ENCODE measurements at places on chromosomes 1 and 21.

DNA sequence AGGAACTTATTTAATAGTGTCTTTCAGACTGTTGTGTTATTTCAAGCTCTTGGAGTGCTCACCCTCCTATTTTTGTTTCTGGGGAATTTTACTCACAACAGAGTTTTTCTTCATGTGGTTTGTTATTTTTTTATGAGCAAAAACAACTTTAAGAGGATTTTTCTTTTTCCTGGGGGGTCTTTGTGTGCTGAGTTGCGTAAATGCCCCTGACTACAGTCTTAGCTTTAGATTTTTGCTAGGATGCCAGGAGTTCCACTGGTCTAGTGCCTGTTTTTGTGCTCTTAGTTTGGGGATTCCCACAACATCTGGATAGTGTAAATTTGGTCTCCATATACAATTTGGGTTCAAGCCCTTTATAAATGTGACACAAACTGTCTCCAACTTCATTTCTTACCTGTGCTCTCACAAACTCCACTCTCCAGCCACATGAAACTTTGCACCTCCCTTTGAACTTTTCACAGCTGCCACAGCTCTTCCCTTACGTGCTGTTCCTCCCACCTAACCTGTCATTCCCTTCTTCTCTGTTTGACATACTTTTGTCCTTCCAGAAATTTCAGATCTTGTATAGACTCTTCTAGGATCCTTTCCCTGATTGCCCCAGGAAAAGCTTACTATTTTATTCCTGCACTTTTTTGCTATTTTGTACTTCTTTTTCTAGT lies 180.2 kb downstream of the CRB1 start:
- H3K27me3 ChIP-seq: no peaks in the 10 kb centered on the region
- no peaks in the 10 kb centered on the region for H3K36me3 ChIP-seq
- H3K4me1 ChIP-seq: peaks cover 10% of the 10 kb centered on the region
- DNase-seq: no peak
- no peak overlapping the region for H3K4me3 ChIP-seq

DNA sequence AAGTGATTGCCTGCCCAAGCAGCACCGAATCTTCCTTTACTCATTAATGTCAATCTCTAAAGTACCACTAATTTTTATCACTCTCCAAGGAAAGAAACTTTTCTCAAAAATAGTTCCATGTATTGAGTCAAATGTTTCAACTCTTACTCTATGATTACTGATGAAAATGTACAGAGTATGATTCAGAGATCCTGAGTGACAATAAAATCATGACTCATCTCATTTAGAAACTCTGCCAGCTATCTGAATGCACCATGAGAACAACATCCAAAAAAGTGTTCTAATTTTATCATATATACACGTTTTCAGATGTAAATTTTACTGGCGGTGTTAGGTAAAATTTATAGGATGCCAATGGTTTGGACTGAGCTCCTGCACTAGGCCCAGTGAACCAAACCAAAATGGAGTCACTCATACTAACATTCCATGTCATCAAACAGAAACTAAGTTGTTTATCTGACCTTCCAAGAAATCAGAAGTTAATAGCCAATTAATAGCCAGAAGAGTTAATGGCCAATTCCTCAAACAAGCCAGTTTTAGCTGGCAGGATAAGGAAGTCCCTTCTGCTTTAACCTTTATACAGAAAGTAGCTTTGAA lies 22.6 kb downstream of the PLPPR5 start:
- no peak overlapping the region for H3K27ac ChIP-seq
- no peak overlapping the region for H3K4me3 ChIP-seq
- H3K36me3 ChIP-seq: no peaks in the 10 kb centered on the region
- no peaks in the 10 kb centered on the region for H3K27me3 ChIP-seq
- DNase-seq: no peak

DNA sequence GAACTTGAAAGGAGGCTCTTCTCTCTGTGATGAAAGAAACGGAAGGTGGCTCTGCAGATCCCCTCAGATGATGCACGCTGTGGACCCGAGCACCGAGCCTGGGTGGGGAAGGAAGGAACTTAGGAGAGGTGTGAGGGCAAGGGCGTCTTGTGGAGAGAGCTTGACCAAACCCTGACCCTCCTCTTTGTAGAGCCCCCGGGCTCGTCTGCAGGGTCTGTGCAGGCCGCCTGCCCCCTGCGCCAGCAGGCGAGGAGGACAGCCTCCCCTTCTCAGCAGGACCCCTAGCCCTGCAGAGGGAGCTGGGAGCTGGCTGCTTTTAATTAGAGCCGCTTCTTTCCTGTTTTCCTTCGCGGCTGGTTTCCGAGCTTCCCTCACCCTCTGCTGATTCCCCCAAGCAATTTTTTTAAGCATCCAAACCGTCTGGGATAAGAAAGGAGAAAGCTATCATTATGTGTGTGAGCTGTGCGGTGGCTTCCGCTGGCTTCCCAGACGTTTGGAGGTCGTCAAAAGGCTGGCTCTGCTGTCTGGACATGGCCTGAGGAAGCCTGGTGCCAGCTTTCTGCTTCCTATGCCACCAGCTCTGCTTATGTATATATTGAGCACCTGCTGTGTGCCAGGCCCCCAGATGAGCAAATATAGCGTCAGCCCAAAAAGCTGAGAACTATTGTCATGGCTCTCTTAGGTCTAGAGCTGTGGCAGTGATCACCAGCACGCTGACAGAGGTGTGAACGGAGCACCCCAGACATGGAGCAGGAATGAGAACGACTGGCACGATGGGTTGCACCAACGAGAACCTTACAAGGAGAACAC lies 160.2 kb upstream of the IRF2BP2 start:
- no peaks in the 10 kb centered on the region for H3K36me3 ChIP-seq
- H3K4me3 ChIP-seq: no peak overlapping the region
- DNase-seq: no peak
- no peak overlapping the region for H3K27ac ChIP-seq
- H3K27me3 ChIP-seq: no peaks in the 10 kb centered on the region

DNA sequence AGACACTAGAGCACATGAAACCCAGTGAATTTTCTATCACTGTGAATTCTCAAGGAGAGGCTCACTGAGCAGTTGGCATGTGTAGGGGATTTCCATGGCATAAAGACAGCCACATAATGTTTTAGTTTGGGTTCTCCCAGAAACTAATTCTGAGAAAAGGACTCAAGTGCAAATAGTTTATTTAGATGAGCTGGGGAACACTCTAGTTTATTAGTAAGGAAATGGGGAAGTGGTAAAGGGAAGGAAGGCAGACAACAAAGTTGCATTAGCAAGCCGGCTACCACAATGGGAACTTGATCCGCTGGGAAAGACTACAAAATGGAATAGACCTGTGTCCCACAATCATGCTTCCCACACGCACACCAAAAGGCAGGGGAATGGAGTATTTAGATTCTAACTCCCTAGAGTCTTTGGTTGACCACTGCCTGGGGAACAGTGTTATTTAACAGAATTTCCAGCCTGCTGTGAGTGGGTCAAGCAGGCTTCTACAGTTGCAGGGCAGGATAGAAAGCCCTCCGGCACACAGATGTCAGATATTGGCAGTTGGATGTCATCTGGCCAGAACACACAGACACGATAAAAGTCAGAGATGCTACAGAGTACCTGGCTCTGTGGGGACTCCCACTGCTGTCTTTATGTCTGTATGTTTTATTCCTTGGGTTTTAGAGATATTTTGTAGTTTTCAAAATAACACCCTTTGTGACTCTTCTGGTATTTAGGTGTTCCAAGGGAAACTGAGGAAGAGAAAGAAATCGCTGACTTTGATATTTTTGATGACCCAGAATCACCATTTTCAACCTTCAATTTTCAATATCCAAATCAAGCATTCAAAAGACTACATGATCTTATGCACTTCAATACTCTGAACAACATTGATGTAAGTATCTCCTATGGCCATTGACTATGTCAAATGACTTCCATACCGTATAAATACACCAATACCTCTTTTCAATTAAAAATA lies 150.1 kb downstream of the PLA2G4A start:
- H3K27me3 ChIP-seq: no peaks in the 10 kb centered on the region
- no peak overlapping the region for H3K27ac ChIP-seq
- DNase-seq: no peak
- H3K4me1 ChIP-seq: no peaks in the 10 kb centered on the region
- H3K4me3 ChIP-seq: no peak overlapping the region
- no peaks in the 10 kb centered on the region for H3K36me3 ChIP-seq

GRCh38 chr1:220652995-220653394 lies 37.2 kb upstream of the C1orf115 start:
- no peak for DNase-seq
- H3K4me3 ChIP-seq: no peak overlapping the region
- no peaks in the 10 kb centered on the region for H3K27me3 ChIP-seq
- H3K27ac ChIP-seq: no peak overlapping the region
- H3K36me3 ChIP-seq: no peaks in the 10 kb centered on the region
- H3K4me1 ChIP-seq: no peaks in the 10 kb centered on the region

- no peaks in the 10 kb centered on the region for H3K27me3 ChIP-seq
- no peaks in the 10 kb centered on the region for H3K4me1 ChIP-seq
- no peak for DNase-seq
- H3K36me3 ChIP-seq: no peaks in the 10 kb centered on the region
These were observed 233.1 kb upstream of the USP24 start for GRCh38 chr1:55448261-55448660.

GRCh38 chr1:35762141-35762540 lies 7.6 kb downstream of the CLSPN start:
- no peak overlapping the region for H3K27ac ChIP-seq
- no peaks in the 10 kb centered on the region for H3K27me3 ChIP-seq
- no peak overlapping the region for H3K4me3 ChIP-seq

DNA sequence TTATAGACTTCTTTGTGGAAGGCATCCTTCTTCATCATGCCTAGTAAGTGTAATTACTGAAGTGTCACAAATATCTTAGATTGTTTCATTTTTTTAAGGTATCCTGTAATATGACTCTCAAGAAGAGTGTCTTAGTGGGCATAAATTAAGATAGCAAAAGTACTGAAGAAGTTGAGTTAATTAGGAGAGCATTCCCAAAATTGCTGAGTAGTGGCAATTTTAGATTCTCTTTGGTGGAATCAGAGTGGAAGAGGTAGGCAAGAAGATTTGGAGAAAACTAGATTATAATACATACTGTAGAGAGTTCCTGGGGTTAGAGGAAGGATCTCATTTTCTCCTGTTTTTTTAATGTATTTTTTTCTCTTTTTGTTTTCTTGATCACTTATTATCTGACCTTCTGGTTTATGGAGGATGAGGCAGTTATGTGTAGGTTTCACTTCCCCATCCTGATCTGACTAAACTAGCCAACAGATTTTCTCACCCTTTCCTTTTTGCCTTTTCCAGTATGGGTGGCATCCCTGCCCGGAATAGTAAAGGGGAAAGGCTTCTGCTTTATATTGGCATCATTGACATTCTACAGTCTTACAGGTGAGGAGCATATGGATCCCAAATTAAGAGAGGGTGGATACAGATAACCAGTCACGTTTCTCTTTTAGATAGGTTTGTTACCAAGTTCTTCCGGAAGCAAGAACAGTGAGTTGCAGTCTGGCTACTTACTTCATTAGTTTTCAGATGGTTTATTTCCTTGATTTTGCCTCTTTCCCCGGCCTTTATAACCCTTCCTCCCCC lies 16.7 kb upstream of the PSMD4 start:
- no peak overlapping the region for H3K27ac ChIP-seq
- H3K4me1 ChIP-seq: no peaks in the 10 kb centered on the region
- no peaks in the 10 kb centered on the region for H3K27me3 ChIP-seq

DNA sequence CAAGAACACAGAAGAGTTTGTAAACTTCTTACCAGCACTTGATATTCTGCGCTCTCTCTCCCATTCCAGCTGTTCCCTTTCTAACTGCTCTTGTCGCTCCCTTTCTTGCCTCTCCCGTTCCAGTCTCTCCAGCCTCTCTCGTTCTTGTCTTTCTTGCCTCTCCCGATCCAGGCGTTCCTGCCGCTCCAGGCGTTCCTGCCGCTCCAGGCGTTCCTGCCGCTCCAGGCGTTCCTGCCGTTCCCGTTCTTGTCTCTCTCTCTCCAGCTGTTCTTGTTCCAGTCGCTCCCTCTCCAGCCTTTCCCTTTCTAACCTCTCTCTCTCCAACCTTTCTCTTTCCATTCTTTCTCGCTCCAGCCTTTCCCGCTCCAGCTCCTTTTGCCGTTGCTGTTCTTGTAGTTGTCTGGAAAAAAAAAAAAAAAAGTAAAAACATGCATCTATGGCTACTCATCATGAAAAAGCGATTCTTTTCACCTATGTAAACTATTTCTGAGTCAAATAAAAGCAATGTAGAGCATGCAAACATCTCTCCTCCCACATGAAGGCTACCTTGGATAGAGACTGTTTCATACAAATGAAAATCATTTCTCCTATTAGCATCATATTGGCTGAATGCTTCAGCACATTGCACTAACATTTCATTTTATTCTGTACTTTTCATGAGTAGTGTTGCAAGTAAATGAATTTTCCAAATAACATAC lies 91.5 kb upstream of the LBR start:
- no peaks in the 10 kb centered on the region for H3K4me1 ChIP-seq
- no peaks in the 10 kb centered on the region for H3K36me3 ChIP-seq
- no peak overlapping the region for H3K27ac ChIP-seq
- H3K4me3 ChIP-seq: no peak overlapping the region
- H3K27me3 ChIP-seq: no peaks in the 10 kb centered on the region

DNA sequence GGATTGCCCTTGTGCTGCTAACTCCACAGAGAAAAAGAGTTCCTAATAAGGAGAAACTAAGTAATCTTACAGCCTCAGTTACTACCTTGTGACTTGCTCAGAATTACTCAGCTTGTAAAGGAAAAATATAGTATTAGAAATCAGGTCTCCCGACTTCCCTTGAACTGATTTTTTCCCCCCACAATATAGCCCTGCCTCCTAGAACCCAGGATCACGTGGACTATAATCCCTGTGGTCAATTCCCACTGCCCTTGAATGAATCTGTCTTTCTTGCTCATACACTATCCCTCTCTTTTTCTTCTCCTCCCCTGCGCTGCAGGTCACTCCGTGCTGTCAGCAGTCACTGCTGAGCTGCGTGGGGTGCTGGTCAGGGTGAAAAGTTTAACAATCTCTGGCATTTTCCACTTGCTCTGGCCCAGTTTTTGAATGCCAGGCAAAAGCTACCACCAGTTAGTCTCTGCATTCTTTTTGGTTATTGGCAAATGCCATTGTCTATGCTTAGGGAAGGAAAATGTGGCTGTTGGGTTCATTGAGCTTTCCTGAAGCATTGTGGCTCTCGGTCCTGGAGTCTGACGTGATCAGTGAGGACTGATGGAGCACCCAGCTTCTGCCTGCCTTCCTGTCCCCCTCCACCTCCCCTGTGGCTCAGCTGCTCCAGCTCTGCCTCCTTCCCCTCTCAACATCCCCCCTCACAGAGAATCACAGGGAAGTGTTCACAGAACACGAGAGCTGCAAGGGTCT lies 1.9 kb upstream of the MYOC start:
- no peaks in the 10 kb centered on the region for H3K36me3 ChIP-seq
- H3K4me3 ChIP-seq: no peak overlapping the region

DNA sequence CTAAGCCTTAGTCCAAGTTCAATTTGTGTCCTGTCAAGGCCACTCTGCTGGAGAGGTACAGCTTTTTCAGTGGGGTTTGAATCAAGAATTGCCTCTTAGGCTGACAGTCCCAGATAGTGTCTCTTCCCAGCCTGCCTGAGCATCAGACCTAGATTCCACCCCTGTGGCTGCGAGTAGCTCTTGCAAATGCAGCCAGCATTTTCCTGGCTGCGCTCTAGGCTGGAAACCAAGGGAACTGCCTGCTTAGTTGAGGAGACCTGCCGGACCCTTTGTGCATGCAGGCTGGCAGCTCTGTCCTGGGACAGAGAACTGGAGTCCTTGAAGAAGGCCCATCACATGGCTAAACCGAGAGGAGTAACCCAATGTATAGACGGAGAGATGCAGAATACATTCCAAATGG lies 293.7 kb downstream of the PCP4 start:
- no peaks in the 10 kb centered on the region for H3K36me3 ChIP-seq
- H3K27me3 ChIP-seq: no peaks in the 10 kb centered on the region
- no peak overlapping the region for H3K4me3 ChIP-seq
- DNase-seq: no peak
- H3K4me1 ChIP-seq: no peaks in the 10 kb centered on the region

- H3K27ac ChIP-seq: no peak overlapping the region
- peaks cover 4% of the 10 kb centered on the region for H3K4me1 ChIP-seq
- H3K4me3 ChIP-seq: no peak overlapping the region
- no peaks in the 10 kb centered on the region for H3K27me3 ChIP-seq
These were observed 29.7 kb upstream of the RPL11 start for GRCh38 chr1:23661887-23662286.
